ENCODE measurements at places on chromosomes 5 and 9.
A peak's percentile ranks its signal among the peaks of the same experiment; 100 is the strongest.

GRCh38 chr5:71974622-71975021 lies 132.7 kb upstream of the MAP1B start:
- DNase-seq: no peak

- no peak for DNase-seq
Measured at GRCh38 chr9:25377039-25377438, 301.2 kb downstream of the TUSC1 start.

DNA sequence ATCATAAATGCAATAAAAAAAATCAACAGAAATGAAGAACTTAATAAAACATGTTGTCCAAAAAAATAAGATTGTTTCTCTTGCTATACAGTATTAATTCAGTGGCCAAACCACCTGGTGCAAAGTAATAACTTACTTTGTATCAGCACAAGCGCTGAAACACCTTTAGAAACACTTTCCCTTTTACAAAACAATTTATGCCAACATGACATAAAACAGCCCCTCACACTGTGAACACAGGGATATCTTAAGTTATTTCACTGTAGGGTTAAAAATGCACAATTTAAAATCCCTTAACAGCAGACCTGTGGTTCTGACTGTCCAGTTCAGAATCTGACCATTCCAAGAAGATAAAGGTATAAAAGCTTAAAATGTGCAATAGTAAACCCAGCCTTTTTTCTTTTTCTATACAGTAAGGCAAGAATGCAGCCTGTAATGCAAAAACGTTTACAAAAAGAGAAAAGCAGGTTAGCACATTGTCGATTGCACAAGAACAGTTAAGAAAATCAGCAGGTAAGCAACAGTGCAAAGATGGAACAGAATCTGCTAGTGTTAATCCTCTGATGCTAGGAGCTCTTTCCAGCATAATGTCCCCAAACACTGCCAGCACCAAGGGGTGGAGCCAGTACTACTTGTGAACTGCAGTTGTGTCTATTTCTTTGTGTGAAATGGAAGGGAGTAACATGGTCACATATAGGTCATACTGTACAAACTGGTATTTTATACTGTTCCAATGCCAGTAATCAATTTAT lies 21.6 kb downstream of the RAB14 start:
- DNase-seq: no peak

- no peak for DNase-seq
Measured at GRCh38 chr9:4371108-4371507, 71.2 kb upstream of the GLIS3 start.

- DNase-seq: peak; percentile 64
Measured at GRCh38 chr9:72149231-72149975, at the start of gene GDA. GDA (plus strand) TSS chr9:72149440; CDS start chr9:72149560, 120 bp downstream.

DNA sequence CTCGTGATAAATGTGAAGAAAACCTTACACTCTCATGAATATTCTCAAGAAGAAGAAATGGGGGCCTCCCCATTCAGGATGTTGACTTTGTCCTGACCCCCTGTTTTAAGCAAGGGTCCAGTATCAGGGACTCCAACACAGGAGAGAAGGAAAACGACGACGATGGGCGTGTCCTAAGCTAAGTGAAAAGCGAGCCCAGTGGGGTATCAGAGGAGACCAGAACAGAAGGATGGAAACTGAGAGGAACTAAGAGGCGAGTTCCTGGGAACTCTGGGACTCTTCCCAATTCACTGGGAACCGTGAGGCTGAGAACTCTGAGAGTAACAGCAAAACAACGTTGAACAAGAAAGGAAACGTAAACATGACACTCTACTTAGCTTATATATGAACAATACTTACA lies 14.6 kb downstream of the RETREG1 start:
- DNase-seq: no peak

DNA sequence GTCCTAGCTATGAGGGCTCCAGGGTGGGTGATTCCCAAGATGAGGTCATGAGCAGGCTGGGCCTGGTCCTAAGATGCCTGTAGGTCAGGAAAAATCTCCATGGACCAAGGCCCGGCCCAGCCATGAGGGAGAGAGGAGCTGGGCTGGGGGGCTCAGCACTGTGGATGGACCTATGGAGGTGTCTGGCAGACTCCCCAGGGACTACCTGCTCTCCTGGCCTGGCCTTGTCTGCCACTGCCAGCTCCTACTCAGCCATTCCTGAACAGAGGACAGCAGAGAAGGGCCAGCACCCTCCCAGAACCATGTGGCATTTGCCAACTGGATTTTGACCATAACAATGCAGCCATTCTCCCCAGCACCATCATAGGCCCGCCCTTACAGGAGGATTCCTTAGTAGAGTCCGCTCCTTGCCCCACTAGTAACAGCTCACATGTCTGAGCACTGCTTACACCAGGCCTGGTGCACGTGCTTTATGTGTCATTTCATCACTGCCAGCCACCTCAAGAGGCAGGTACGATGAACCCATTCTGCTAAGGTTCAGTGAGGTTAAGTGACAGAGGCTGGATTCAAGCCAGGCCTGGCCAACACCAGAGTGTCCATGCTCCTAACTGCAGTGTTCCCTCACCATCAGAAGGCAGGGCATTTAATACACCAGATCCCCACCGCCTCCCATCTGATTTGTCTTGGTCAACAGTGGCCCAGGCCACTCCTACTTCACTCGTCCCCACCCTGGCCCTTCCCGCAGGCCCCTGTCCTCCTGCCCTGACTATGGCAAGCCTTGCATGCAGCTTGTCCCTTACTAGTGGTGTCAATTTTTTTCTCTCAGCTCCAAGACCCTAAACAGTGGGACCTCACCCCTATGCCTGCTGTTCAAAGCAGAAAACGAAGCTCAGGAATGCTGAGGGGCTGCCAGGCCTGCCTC lies 669 bp downstream of the IL13 start:
- DNase-seq: no peak

GRCh38 chr5:123722451-123722850 lies 210.5 kb downstream of the CSNK1G3 start:
- no peak for DNase-seq

GRCh38 chr5:105789246-105789645 lies 1881.5 kb downstream of the EFNA5 start:
- DNase-seq: no peak

- no peak for DNase-seq
Measured at GRCh38 chr9:113724202-113724601, 151.9 kb upstream of the ZNF618 start.

GRCh38 chr5:148998174-148998797 lies 64.6 kb downstream of the SH3TC2 start:
- no peak for DNase-seq

DNA sequence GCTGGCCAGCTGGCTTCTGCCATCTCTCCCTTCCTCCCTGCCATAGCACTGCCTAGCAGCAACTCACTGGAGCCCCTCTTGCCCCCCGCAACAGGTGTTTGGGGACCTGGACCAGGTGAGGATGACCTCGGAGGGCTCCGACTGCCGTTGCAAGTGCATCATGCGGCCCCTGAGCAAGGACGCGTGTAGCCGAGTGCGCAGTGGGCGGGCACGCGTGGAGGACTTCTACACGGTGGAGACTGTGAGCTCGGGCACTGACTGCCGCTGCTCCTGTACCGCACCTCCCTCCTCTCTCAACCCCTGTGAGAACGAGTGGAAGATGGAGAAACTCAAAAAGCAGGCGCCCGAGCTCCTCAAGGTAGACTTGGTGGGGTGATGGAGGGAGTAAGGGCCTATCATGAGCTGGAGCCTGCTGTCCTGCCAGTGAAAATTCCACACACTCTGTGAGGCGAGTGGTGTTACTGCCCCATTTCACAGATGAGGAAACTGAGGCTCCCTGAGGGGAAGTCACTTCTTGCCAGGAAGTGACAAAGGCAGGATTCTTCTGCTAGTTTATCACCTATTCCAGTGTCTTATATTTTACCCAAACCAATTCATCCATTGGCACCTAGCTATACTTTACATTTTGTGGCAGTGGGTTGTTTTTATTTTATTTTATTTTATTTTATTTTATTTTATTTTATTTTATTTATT lies 10.1 kb downstream of the OLFML2A start:
- no peak for DNase-seq

GRCh38 chr5:155732587-155733376 lies 594.2 kb upstream of the SGCD start:
- DNase-seq: no peak

DNA sequence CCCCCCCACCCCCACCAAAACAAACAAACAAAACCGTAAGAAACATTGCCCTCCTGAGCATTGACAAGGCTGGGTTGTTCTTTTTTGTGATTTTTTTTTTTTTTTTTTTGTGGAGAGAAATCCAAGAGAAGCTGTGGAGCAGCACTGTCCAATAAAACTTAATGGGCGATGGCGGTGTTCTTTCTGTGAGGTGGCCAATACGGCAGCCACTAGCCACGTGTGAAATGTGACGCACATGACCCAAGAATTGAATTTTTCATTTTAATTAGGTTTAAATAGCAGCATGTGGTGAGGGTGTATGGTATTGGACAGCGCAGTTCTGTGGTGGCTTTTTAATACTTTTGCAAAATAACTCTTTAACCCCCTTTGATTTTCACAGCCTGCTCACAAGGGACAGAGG lies 251.1 kb downstream of the PDZD2 start:
- peak; percentile 87 for DNase-seq

- no peak for DNase-seq
Measured at GRCh38 chr9:20398536-20399338, 223.6 kb downstream of the MLLT3 start.

DNA sequence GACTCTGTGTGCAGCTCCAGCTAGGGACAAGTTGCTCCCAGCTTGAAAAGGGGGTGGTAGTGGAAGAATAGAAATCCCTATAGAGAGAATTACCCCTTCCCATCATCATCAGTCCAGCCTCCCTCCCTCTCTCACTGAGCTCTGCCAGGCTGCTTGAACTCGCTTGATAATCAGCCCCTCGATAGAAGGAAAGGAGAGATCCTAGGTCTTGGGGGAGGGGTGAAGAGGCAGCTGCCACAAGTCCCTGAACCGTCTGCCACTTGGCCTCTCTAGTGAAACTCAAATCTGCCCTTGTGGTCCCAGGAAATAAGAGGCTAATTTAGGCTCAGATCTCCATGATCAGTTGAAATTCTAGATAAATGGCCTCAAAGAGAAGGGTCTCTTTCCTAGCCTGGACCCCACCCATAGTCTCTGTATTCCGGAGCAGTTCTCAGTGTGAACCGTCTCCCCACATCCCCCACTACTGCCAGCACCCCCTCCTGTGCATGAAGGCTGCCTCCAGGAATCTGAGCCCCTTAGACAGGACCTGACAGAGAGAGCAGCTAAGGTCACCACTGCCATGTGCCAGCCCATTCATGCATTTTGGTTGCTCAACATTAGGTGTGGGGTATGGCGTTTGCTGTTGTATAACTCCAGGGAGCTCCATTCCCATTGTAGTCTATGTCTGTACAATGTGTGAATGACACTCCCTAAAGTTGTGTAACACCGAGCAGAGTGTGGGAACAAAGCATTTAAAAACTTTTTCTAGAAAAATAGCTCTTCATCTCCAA lies 5.5 kb downstream of the DNAJB5 start:
- DNase-seq: no peak

- no peak for DNase-seq
Measured at GRCh38 chr9:14158916-14159315, 155.0 kb downstream of the NFIB start.

- DNase-seq: peak; percentile 84
Measured at GRCh38 chr5:150781706-150782614, 3.4 kb downstream of the SMIM3 start.

Measured in kidney (tissue), 22 donors.